ENCODE measurements at places on chromosomes 12 and 14.

DNA sequence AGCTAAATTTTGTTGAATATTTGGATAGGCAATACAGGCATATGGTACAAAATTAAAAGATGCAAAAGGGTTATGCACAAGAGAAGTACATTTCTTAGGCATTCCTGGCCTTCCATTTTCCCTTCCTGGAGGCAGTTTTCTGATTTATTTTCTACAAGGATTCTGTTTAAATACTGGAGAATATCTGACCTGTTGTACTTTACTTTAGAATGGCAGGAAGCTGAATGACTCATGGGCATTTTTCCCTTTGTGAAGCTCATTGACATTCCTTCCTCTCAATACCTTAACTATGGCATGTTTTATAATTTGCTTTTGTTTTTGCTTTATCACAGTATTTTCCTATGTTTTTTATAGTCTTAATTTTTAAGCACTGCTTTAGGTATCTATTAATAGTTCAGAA is 62.7 kb downstream of the RCOR1 start:
- no peak for DNase-seq

DNA sequence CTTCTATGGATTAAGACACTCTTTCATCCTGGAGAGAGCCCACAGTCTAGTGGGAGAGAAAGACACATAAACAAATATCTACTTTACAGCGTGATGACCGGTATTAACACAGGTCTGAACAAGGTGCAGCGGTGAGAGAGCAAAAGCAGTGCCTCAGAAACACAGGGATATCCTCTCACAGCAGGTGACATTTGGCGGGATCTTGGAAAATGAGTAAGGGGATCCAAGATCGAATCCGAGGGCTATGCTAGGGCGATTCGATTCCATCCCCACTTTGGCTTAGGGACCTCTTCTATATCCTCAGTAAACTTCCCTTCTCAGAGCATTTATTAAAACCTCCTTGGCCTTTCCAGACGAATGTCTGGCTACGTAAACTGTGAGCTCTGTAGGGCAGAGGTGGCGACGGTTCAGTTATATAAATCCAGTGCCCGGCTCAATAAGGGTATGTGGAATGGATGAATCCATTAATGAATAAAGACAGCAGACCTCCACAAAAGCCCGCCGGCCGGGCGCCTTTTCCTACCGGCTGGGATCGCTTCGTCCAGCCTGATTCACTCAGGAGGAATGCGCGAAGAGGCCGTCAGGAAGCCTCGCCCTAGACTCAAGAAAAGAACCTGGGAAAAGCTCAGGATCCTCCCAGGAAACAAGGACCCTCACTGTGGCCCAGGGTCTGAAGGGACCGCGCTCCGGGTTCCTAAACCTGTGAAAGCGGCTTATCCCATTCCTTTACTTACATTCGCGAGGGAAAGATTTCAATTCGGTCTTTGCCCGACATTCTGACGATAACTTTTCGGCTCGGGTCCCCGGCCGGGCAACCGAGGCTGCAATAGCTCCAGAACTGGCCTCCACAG is 455 bp downstream of the ATP6V1D start:
- DNase-seq = no peak

- no peak for DNase-seq
Measured at GRCh38 chr12:22938323-22938722, 313.4 kb downstream of the ETNK1 start.

- no peak for DNase-seq
Measured at GRCh38 chr14:89041257-89041582, 216.8 kb downstream of the TTC8 start.

DNA sequence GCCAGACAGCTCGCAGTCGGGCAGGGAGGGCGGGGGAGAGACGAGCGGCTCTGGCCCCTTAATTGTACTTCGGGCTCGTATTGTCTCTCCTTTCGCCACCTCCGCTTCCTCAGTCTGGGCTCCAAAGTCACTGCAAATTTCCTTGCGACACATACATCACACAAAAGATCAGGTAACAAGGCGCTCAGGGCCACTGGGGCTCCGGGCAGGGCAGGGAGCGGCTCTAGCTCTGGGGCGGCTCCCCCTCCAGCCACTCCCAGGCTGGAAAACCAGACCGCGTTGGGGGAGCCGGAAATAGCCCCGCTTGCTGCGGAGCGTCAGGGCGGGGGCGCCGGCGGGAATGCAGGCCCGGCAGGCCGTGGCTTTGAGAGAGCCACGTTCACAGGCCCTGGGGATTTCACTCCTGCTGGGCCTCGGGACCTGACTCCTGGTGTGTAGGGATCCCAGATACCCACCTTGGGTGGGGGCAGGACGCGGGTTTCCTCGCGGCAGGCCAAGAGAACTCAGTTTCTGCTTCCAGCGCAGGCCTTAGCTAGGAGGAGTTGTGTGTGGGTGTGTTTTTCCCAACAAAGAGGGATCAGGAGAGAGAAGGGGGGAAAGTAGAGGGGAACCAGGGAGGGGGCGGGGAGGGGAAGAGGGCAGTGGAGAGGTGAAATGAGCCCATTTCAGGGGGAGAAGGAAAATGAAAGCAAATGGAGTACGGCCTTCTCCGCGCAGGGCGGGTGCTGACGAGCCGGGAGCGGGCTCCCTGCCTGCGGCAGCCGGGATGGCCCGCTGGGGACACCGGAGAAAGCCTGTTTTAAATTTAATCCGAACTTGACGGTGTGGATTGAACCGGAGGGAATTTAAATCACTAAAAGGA is 4.4 kb upstream of the HOXC9 start:
- no peak for DNase-seq

- no peak for DNase-seq
Measured at GRCh38 chr12:107400686-107401447, 284.7 kb upstream of the PWP1 start.

DNA sequence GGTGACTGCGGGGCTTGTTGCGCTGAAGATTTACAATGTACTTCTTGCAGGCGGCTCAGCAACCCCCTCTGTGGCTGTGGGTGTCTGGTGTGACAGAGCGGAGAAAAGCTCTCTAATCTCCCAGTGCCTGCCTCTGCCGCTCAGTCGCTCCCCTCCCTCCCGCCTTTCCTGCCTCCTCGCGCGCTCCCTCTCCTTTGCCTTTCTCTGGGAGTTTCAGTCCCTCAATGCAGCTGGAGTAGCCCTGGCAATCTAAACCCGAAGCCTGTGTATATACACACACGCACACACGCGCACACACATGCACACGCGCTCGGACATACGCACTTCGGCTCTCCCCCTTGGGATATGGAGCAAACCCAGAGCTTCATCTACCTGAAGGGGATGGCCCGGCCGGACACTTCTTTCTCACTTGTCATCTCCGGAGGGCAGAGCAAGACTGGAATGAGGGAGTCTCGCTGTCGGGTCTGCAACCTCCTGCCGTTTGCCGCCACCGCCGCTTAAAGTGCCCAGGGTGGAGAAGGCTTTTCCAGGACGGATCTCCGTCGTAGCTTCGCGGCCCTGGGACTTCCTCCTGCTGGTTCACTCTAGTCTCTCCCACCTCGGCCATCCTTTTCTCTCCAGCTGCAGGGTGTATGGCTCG is 599 bp upstream of the TRHDE start:
- DNase-seq = peak; percentile 25

DNA sequence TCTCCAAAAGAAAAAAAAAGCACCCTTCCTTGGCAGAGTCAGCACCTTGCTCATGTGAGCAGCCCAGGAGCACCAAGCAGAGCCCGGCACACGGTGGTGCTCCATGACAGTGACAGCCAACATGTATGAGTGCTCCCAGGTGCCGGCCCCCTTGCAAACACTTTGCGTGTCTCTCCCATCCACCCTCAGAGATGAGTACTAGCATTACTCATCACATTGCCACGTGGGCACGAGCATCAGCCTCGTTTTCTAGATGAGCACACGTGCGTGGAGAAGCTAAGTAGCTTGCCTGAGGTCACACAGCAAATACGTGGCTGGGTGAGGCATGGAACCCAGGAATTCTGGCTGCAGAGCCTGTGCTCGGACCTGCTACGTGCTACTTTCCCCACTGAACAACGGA is 177.9 kb upstream of the PRMT8 start:
- DNase-seq = no peak

GRCh38 chr12:118055144-118055557 is 5.8 kb downstream of the WSB2 start:
- peak; percentile 54 for DNase-seq

DNA sequence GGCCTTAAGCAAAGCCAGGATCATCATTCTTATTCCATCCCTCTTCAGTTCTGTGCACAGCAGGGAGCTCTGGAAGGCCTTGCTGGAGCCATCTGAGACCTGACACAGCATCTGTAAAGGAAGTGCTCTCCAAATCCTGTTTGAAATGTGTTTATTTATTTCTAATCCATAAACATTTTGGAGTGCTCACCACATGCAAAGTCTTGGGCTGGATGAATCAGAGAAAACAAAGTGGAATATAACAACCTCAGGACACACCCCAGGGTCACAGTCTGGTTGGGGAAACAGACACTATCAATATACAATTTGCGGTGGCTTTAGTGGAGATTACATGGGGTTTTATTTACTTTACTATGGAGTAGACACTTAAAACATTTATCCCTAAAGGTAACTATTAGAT is 54.3 kb downstream of the BMP4 start:
- no peak for DNase-seq

DNA sequence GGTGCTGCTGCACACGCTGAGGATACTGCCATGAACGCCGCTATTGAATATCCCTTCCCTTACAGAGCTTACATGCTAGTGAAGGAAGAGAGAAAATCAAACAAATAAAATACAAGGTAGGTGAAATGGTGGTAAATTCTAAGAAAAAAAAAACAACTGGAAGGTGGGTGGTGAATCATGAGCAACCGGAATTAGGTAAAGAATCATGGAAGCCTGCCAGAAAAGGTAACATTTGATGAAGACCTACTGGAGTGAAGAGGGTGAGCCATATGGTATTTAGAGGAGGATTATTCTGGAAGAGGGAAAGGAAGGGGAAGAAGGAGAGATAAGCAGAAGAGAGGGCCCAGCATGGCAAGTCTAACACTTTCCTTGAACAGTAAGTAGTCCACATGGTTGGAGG is 76.1 kb downstream of the LRIG3 start:
- DNase-seq = no peak

DNA sequence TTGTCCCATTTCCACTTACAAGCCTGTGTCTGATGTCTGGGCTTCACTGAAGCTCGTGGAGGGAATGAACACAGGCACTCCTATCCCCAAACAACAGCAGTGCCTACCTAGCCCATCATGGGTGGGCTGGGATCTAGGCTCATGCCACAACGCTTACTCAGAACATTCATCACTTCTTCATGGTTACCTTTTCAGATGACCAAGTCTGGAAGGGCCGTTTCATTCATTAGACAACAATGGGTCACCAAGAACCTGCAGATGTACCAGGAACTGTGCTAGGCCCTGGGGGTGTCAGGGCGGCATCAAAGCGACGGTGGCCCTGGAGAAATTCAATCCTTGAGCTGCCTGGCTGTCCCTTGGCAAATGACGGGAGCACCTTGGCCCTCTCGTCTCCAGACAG is 64.9 kb upstream of the FZD10 start:
- no peak for DNase-seq

GRCh38 chr12:88896958-88897357 is 316.7 kb upstream of the KITLG start:
- DNase-seq = no peak

DNA sequence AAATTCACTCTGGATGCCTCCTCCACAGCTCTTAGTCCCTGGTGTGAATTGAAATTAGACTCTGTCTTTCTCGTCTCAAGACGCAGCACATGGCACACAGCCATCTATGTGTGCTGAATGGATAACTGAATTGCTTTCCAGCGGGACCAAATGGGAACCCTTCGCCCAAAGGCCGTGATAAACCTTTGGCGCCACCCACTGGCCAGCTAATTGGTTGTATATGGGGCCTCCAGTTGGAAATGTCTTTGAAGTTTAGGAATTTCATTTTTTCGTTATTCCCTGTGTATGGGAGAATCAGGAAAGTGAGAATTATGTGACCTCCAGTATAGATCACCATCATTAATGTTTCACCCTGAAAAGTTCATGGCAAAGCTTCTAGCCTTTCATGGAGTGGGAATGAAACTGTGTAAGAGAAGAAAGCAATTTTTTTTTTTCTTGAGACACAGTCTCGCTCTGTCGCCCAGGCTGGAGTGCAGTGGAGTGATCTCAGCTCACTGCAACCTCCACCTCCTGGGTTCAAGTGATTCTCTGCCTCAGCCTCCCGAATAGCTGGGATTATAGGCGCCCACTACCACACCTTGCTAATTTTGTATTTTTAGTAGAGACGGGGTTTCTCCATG is 9.8 kb upstream of the HSP90AA1 start:
- DNase-seq = peak; percentile 72

DNA sequence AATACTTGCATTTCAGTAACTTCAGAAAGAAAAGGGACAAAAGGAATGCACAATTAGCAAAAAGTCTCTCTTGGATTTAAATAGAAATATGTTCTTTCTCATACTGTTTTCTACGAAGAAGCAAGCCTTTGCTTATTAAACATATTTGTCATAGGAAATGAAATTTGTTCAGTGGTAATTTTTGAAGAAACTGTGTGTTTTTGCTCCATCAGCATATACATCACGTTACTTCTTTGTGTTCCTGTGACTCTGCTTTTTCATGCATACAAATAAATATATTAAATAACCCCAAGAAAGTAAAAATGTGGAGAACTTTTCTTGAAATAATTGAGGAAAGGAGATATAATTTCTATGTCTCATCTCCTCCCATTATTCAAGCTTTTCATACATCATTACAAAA is 39.7 kb downstream of the CD163L1 start:
- no peak for DNase-seq

GRCh38 chr12:12518919-12519318 is 43.7 kb downstream of the DUSP16 start:
- DNase-seq = no peak

GRCh38 chr12:68163560-68164081 is 4.1 kb upstream of the IFNG start:
- DNase-seq = no peak

DNA sequence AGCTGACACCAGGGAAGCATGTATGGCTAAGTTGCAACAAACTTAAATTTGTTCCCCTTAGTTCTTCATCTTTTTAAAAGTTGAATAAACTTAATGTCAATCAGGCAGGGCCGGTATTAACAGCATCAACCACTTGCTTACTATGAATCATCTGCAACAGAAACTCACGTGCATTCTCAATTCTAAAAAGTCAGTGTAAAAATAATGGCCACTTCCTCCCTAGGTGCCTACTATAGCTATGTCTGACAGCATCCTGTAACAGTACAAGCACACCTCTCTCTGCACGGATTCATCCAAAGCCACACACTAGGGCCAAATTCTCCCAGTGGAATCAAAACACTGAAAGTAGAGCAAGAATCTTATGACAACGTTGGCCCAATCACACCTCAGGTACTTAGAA is 48.6 kb downstream of the PPP1R36 start:
- DNase-seq = no peak

GRCh38 chr12:11886339-11886738 is 184.4 kb upstream of the BCL2L14 start:
- DNase-seq = no peak

GRCh38 chr14:22839159-22839779 is 2.9 kb downstream of the MMP14 start:
- DNase-seq = peak; percentile 18
